ENCODE measurements at places on chromosomes 2 and 18.

DNA sequence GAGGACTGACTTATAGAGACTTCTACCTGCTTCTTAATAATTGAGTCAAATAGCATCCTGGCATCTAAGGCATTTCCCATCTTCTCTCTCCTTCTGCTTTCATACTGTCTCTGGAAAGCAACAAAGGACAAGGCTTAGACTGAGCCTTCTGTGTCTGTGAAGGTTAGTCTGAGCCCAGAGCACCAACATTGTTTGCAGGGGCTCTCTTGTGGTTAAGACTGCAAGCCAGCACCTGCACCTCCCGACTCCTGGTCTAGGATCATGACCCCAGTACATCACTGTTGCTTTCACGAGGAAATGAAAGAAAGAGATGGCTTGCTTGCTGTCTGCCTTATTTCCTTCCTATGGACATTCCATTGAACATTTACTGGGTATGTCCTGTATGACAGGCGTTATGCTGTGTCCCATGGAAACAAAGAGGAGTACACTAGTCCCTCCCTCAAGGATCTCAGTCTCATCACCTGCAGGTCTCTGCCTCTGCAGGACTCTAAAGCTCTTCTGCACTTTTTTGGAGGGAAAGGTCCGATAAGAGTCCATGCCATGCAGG is 315.8 kb upstream of the EPAS1 start:
- no peak for DNase-seq

- peak; percentile 78 for DNase-seq
Measured at GRCh38 chr2:86068136-86068588, 37.5 kb downstream of the POLR1A start.

- no peak for DNase-seq
Measured at GRCh38 chr18:76350134-76351025, 144.7 kb downstream of the ZNF516 start.

GRCh38 chr2:240868286-240869108 is at the start of gene AGXT:
TSS of gene AGXT (plus strand) at chr2:240868824. CDS start at chr2:240868866, 42 bp downstream.
- DNase-seq: peak; percentile 4

DNA sequence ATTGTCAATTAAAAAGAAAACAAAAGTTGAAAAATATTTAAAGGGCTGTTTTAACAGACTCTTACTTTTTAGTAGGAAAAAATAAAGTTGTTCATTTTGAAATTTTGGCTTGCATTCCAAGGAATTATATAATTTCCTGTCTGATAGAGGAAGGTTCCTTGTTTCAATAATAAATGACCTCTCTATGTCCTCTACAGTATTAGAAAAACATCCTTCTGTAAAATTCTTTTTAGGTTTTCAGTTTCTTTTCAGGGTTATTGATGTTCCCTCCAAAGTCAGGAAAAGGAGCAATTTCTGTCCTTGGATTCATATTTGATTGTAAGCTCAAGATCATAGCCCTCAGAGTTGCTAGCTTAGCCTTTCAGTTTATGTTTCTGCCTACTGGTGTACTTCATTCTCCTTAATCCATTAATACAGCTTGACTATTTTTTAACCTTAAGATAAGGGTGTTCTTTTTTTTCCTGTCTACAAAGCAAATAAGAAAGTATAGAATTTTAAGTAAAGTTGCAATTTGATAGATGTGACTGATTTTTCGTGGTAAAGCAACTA is 125.2 kb upstream of the COL3A1 start:
- DNase-seq: no peak

- DNase-seq: no peak
Measured at GRCh38 chr2:128834880-128835252, 516.2 kb upstream of the HS6ST1 start.

DNA sequence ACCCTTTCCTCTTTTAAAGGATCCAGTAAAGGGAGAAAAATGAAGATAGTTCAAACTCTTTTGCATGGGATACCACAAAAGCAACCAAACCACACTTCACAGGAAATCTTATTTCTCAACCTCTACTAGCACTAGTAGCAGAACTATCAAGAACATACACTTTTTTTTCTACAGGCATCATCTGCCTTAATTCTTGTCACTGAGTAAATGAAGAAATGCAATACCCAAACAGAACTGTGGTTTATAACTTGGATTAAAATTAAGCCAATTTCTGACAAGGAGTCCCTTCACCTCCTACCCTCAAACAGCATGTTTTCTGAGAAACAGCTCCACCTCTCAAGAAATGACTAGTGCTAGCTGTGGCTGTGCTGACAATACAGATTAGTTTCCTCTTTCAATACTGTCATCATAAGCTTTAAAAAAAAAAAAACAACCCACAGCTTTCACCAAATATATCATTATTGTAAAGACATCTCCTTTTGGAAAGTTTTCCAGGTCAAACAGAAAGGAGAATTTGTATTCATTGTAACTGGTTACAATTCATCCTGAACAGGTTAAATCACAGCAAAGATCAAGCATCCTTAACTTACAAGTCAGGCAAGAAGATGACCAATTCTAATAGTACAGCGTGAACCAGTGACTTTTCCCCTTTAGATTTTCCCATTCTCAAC is 44.4 kb downstream of the PTPN2 start:
- peak; percentile 34 for DNase-seq

DNA sequence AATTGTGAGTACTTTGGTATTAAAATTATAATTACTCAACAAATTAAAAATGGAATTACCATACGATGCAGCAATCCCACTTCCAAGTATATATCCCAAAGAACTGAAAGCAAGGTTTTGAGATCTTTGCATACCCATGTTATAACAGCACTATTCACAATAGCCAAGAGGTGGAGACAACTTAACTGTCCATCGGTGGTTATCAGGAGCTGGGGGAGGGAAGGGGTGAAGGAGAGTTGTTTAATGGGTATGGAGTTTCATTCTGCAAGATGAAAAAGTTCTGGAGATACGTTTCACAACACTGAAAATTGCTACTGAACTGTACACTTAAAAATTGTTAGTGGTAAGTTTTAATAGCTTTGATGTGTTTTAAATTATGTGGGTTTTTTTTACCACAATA is 25.7 kb downstream of the RAB10 start:
- no peak for DNase-seq

DNA sequence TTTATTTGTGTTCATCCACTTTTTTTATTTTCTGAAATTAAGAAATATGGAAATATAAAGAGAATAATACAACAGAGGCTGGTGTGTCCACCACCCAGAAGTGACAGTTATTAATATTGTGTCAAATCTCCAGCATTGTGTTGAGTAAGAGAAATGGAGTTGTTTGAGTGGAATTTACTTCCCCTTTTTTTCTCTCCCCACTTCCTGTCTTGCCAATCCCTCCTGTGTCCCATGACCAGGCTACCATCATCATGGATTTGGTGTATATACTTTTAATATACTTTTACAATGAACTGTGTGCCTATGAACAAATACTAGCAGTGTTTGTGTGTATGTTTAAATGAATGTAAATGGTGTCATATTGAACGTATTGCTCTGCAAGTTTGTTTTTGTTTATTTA is 276.9 kb upstream of the SKOR2 start:
- no peak for DNase-seq

GRCh38 chr18:50654658-50655550 is 95.0 kb downstream of the MAPK4 start:
- no peak for DNase-seq

Measured in M059J (cell line).